ENCODE measurements at places on chromosomes 6 and 20.

- DNase-seq = no peak
These were observed 166.5 kb downstream of the MTHFD1L start for GRCh38 chr6:151032034-151032433.

GRCh38 chr6:30541515-30542403, 14.5 kb downstream of the GNL1 start:
- DNase-seq = peak; percentile 77

DNA sequence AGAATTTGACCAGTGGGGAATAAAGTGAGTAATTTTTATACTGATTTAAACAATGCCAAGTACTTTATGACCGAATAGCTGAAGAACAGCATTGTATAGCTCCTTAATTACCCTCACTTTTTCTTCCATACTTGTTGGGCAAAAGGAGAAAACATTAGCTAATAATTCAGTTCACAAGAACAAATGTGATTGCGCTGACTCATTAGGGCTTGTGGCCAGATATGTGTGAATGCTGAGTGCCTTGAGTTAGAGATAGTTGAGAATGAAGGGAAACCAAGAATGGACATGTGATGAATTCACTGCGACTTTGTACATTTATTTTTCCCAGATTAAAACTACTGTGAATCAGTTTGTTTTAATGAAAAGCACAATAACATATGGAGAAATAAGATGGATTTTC, 669.4 kb downstream of the TFAP2A start:
- no peak for DNase-seq

GRCh38 chr20:57006411-57007170, 259.9 kb downstream of the BMP7 start:
- no peak for DNase-seq

GRCh38 chr20:61623451-61623850, 371.4 kb downstream of the CDH4 start:
- no peak for DNase-seq

DNA sequence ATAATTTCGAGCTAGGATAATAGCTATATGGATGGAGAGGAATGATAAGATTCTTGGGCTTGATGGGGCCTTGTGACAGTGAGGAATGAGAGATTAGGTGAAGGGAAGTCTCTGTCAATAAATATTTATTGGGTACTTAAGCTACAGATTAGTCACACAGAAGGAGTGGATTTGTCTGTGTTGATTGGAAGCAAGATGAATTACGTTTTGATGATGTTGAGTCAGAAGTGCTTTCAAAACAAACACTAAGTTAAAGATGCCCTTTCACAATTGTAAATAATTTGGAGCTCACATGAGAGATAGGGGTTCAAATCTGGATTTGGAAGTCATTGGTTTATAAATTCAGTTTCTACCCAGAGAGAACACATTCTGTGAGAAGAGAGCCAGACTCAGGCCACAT, 834.2 kb downstream of the KIF16B start:
- DNase-seq = no peak

- no peak for DNase-seq
These were observed 23.6 kb upstream of the THEMIS start for GRCh38 chr6:127924440-127924839.

DNA sequence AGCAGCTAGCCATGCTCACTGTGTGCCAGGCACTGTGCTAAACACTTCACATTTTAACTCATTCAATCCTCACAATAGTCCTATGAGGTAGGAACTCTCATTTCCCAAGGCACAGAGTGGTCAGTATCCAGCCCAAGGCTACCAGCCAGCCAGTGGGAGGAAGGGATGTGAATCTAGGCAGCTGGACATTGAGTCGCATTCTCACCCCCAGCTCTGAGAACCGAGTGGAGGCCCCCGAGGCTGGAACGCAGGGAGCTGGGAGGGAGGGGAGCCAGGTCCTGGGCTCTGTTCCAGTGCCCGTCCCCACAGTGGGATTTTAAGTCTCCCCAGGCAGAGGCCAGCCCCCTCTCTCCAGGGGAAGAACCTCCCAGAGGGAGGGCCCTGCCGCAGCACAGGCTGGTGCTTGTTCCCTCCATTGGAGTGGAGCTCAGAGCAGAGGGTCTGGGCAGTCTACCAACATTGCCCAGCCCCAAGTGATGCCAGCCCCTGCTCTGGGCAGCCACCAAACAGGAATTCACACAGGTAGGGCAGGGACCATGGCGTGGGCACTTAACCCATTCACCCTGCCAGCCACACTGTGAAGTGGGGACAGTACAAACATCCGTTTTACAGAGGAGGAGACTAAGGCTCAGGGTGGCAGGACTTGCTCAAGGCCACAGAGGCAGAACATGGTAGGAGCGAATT, 131.3 kb downstream of the CEBPB start:
- no peak for DNase-seq

DNA sequence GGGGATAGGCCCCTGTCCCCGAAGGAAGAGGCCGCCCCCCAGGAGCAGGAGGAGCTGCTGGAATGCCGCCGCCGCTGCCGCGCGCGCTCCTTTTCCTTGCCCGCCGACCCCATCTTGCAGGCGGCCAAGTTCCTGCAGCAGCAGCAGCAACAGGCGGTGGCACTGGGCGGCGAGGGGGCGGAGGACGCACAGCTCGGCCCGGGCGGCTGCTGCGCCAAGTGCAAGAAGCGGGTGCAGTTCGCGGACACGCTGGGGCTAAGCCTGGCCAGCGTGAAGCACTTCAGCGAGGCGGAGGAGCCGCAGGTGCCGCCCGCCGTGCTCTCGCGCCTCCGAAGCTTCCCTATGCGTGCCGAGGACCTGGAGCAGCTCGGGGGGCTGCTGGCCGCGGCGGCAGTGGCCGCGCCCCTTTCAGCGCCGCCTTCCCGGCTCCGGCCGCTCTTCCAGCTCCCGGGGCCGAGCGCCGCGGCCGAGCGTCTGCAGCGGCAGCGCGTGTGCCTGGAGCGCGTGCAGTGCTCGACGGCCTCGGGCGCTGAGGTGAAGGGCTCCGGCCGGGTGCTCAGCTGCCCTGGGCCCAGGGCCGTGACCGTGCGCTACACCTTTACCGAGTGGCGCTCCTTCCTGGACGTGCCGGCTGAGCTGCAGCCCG, 630 bp downstream of the PPP1R3G start:
- DNase-seq = peak; percentile 66

GRCh38 chr20:62281161-62281933, 21.4 kb upstream of the ADRM1 start:
- no peak for DNase-seq

GRCh38 chr6:88814909-88815308, 148.5 kb downstream of the RNGTT start:
- DNase-seq = no peak

- no peak for DNase-seq
These were observed 211.9 kb downstream of the FOXC1 start for GRCh38 chr6:1821513-1822183.

- DNase-seq = no peak
These were observed 320.4 kb downstream of the LAMA2 start for GRCh38 chr6:129203190-129203900.

- no peak for DNase-seq
These were observed 792.0 kb downstream of the MAFB start for GRCh38 chr20:39897058-39897457.

DNA sequence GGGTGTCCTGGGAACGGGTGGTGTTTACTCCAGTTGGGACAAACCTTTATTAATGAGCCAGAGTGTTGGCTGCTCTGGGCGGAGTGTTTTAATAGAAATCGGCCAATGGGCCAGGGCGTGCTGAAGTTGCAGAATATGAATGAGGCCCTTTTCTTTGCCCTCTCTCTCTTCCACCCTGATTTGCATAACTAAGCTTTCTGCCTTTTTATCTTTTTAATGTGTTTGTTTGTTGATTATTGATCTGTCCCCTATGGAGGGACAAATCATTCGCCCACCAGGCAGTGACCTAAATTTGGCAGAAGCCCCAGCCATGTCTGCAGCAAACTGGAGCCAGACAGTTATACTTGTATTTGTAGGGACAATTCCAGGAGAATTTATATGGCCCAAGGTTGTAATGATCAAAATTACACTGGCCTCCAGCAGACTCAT, 420.9 kb downstream of the PREX1 start:
- DNase-seq = no peak

GRCh38 chr6:129270450-129270849, 387.5 kb downstream of the LAMA2 start:
- DNase-seq = no peak

Measured in left ventricle myocardium superior (tissue), 1 donor.